ENCODE measurements at places on chromosomes 6 and 20.

GRCh38 chr20:5168651-5169396, 42.0 kb downstream of the CDS2 start:
- no peak for DNase-seq

DNA sequence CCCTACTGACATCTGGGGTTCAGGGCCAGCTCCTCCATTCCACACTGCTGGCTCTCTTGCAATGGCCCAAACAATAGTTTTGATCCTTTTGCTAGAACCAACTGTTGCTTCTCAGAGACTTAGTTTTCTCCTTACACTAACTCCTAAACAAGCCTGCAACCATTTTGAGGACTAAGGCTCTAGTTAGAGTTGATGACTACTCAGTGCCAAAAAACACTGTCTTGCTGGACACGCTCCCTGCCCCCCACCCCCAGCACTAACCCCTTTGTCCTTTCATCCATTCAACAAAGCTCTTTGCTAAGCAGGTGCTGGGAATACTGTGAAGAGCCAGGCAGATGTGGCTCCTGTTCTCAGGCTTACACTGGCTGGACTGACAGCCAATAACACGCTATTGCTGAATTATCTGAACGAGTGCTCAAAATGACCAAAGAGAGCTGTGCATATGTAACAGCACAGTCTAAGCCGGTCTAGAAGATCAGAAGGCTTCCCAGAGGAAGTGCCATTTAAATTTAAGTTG, 17.6 kb downstream of the GCLC start:
- DNase-seq: no peak

DNA sequence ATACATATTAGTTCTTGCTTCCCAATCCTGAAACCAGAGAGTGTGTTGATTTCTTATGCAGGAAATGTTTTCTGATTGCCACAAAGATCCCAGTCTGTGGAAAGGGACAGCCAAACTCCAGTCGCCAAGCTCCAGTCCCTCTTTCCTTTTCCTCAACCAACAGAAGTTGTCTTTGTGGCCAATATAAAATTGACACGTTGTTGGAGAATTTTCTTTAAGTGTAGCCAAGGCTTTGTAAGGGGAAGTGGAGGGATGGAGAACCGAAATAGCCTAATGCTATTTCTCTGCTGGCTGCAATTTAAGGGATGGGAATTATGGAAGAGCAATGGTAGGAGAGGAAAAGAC, 5.4 kb downstream of the ADGRB3 start:
- DNase-seq: no peak

DNA sequence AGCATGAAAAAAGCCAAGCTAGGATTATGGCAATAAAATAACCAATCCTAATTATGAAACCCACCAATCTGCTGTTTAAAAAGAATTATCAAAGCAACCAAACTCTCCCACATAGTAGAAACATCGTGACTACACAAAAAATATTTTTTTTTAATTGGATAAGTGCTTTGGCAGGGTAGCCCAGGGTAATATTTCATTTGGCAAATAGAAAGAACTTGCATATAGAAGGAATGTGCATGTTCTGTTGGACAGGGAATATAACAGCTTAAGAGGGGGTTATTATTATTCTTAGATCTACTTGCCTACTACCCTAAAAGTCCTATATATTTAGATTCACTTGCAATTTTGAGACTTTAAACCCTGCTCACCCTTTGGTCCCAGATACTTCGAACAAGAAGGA, 972 bp downstream of the GSTA3 start:
- DNase-seq: no peak

DNA sequence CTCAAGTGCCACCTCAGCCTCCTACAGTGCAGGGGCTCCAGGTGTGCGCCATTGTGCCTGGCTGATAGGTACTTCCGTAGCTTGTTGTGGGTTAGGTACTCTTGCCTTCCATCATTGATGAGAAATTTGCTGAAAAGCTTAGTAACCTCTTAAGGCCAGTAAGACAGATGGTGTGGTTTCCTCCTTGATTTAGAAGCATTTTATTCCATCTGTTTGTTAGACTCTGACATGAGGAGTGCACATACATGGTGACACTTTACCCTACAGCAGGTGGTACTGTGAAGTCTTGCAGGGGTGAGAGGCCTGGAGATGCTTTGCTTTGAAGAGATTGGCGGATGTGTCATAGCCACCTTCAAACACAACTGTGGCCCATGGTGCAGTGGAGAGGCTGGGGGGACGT, 14.8 kb upstream of the MTG2 start:
- DNase-seq: no peak

GRCh38 chr20:51017251-51017650, 5.7 kb downstream of the KCNG1 start:
- DNase-seq: no peak

GRCh38 chr20:8144282-8145245, 12.5 kb downstream of the PLCB1 start:
- no peak for DNase-seq

- peak; percentile 52 for DNase-seq
Measured at GRCh38 chr6:143026696-143027449, 33.8 kb upstream of the AIG1 start.
